ENCODE measurements at places on chromosomes 3 and 15.

DNA sequence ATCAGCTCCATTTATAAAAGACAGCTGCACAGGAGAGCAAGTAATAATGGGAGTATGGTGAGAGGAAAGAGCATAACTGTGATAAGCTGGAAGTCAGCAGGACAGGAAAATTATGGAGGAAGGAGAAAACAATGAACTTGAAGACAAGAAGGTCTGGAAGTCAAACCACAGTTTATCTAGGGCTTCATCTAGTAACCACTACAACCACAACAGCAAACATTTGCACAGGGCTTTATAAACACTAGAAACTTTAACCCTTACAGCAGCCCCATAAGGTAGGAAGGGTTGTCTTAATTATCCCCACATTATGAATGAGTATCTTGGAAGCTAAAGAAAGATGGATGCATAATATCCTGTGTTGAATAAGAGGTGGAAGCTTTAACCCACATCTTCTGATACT is 820.8 kb downstream of the IGSF11 start:
- no peak for DNase-seq

DNA sequence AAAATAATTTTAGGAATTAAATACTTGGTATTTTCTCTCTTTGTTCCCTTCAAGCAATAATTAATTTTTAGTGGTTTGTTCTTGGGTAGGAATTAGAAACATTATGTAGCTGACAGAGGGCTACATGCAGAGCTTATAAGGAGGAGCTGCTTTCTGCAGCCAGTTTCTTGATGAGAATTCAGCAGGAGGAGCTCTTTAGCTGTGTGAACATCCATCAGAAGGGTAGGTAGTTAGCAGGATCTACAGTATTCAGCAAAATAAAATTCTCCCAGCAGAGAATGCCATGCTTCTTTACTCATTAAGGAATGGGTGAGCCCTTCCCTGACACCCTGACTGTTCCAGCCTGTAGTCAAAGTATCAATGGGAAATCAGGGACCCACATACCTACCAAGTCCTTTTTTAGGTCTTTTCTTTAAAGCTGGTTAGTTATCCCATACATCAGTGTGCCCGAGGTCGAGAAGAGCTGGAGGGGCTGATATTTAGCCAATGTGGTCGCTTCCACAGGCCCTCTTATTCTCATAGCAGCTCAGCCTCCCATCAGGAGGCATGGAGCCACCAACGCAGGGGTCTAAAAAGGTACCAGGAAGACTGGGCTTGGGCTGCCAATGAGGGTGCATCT is 54.0 kb downstream of the KCNAB1 start:
- no peak for DNase-seq

DNA sequence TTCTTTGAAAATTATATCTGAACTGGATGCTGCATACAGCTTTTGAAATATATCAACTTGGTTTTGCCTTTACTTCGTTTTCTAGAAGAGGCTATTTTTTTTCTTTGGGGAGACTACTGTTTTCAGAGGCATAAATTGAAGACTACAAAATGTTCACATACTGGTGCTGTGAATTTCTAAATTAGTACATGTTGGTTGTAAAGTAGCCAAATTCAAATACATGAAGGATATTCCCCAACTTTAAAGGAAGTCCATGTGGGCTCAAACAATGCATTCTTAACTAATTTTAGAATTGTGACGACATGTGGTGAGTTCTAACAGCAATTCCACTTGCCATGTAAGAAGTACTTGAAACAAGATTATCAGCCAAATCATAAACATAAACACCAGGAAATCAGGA is 295.7 kb downstream of the TUSC7 start:
- no peak for DNase-seq

DNA sequence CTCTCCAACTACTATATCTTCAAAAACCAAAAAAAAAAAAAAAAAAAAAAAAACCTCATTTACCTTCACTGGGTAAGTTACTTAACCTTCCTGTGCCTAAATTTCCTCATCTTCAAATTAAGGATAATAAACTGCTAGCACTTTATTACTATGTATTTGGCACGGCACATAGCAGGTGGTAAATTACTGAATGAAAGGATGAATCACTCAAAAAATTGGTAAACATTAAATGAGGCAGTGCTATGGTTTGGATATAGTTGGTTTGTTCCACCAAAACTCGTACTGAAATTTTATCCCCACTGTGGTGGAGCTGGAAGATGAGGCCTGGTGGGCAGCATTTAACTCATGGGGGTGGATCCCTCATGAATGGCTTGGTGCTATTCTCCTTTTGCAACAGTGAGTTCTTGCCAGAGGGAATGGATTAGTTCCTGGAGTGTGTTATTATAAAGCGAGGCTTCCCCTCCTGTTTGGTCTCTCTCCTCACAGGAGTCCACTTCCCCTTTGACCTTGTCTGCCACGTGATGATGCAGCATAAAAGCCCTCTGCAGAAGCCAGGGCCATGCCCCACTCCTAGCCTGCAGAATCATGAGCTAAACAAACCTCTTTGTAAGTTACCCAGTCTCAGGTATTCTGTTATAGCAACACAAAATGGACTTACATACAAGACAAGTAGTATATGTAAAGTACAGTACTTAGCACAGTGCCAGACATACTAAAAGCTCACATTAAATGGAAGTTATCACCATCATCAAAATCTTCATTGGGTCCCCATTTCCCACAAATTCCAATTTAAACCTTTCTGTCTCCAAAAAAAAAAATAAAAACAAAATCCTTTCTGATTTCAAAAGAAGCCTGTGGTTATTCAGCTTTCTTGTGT is 20.6 kb downstream of the DCUN1D1 start:
- no peak for DNase-seq

- DNase-seq: no peak
Measured at GRCh38 chr3:157135671-157136396, 24.1 kb downstream of the CCNL1 start.

DNA sequence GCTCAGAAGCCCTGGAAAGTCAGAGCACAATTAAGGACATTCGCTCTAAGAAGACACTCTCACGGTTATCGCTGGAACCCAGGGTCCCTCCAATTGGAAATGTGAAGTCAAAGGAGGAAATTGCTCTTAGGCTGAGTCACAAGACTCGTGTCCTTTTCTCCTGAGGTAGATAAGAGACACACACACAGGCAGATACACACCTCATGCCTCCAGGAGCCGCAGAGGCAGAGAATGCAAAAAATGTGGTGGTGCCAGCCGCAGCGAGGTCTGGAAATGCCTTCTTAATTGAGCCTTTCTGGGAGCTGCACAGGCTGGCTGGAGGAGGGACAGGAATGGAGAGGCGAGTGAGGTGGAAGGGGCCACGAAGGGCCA is 189.3 kb downstream of the OPA1 start:
- DNase-seq: no peak

DNA sequence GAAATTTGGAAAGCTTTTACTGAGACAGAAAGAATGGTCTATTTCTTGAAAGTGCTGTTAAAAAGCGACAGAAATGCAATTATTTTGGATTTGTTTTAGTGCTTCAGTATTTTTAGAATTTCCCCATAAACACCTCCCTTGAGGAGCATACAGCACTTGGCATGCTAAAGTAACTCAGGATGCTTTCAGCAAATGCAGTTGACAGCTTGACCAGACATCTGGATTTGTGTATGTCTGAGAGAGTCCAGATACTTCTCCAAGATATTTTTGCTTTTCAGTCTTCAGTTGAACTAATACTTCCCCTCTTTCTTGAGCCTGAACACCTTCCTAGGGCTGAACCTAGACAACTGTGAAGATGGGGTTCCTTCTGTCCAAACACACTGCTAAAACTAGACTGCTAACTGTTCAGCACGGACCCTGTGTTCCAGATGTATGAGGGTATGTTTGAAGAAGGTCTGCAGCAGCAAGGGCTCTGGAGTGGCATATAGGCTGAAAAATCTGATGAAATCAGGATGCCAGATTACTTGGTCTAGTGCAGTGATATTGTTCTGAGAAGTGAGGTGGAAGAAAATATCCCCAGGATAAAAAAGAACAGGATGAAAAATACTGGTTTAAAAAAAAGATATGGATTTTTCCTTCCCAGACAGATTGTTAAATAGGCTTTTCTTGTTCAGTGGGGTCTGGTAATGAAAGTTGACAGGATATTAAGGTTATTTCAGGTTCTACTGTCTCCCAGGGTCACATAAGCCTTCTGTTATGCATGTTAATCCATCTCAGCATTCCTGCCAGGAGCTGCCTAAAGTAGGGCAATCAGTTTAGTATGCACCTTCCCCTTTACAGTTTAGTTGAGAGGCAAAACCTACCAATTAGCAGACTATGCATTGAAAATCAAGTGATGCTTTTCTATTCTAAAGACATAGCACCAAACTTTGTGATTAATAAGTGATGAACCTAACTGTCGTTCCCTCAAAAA is 516.9 kb upstream of the TBL1XR1 start:
- no peak for DNase-seq

GRCh38 chr15:33612721-33613304 is 302.0 kb downstream of the RYR3 start:
- DNase-seq: no peak

DNA sequence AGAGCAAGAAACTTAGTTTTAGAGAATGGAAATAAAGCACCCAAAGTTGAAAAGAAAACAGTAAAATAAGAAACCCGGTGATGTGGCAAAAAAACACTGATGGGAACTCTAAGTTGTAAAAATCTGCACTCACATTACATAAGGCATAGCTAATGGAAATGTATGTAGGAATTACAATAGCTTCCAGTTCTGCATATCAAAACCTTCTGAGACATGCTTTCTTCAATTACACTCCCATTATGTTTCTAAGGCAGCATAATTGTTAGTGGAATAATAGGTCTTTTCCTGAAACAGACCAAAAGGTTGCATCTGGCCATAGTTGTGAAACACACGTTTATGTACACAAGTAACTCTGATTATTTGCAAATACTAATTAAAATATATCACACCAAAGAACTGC is 41.4 kb downstream of the SLC30A4 start:
- DNase-seq: no peak

DNA sequence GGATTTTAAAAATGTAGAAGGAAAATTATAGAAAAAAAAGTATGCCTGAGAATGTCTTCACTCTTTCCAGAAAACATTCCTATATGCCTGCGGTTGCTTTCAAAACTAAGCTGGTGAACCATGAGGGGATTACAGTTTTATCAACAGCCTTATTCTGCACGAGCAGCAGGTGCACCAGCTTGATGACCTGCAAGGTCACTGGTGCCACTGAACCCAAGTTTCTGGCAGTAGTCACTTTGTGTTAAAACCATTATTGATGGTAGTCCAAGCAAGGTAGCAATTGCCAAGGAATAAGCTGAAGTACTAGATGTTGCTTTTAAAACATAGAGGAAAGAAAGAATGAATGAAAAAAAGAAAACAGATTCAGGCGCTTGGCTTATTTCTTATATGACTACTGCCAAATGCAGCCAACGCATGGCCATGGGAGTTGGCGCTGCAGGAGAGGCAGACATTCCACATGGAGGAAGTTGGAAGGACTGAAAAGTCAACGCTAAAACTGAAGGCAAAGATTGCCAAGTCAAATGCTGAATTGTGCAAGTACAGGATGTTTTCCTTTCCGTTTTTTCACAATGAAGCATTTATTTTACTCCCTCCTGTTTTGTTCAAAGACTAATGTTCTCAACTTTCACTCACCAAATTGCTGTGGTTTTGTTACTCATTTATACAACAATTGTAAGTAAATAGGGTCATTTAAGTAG is 601.4 kb downstream of the CADM2 start:
- no peak for DNase-seq

GRCh38 chr3:128864351-128864811 is 15.0 kb upstream of the ACAD9 start:
- DNase-seq: no peak

GRCh38 chr15:43859546-43859945 is 32.7 kb downstream of the WDR76 start:
- no peak for DNase-seq

- DNase-seq: no peak
Measured at GRCh38 chr3:40206522-40206921, 103.0 kb upstream of the EIF1B start.

DNA sequence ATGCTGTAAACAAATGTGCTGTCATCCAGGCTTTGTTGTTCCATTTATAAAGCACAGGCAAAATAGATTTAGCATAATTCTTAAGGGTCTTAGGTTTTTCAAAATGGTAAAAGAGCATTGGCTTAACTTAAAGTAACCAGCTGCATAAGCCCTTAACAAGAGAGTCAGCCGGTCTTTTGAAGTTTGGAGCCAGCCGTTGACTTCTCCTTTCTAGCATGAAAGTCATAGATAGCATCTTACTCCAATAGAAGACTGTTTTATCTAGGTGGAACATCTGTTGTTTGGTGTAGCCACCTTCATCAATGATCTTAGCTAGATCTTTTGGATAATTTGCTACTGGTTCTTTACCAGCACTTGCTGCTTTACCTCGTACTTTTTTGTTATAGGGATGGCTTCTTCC is 297.5 kb upstream of the DCBLD2 start:
- DNase-seq: no peak

- no peak for DNase-seq
Measured at GRCh38 chr3:33061782-33062181, 35.2 kb downstream of the GLB1 start.

DNA sequence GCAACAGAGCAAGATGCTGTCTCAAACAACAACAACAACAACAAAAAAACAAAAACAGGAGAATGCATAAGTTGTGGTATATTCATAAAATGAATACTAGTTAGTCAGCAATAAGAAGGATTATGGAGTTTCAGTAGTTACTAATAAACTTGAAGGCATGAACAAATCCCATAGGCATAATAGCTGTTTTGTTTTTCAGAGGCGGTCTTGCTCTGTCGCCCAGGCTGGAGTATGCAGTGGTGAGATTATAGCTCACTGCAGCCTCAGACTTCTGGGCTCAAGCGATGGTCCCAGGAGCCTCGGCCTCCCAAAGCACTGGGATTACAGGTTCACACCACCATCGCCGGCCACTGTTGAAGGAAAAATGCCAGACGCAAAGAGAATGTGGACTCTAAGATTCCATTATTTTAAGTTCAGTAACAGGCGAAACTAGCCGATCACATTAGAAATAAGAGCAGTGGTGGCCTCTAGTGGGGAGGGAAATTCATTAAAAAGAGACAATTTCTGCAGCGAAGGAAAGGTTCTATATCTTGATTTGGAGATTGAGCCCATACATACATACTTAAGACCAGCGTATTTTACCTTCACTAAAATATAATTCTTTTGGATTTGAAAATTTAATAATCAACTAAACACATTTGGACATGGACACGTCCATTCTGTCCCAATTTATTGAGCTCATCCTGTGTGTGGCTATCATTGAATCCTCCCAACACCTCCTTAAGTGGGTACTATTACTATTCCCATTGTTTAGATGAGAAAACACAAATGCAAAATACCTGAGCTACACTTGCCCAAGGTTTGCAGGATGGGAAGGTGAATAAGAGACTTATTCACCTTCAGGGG is 27.4 kb upstream of the HDAC11 start:
- DNase-seq: no peak

DNA sequence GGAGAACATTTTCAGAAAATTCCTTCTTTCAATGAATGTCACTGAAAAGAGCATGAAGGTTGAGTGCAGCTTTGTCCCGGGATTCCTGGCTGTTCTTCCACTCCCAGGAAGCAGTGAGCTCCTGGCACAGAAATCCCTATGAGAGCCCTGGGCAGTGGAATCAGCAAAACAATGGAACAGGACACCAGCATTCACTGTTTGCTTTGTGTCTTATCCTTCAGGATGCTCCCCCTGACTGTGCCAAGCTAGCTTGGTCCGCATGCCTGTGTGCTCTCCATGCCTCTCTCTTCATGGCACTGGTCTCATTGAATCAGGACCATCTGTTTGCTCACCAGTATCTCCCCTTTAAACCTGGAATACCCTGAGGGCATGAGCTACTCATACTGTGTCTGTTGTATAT is 102.0 kb upstream of the GADL1 start:
- DNase-seq: no peak

Data from activated CD4-positive, CD25-positive, alpha-beta regulatory T cell treated with anti-CD3 and anti-CD28 coated beads, Interleukin-2, amount 50 U/mL, for 72 hours (primary cell).